Activated T-helper 2 cell treated with anti-CD3 and anti-CD28 coated beads, Interferon-gamma antibody, Interleukin-2, Interleukin-4, amounts not matched to agents 10 μg/mL and 5 μg/mL and 100 μg/mL, durations not matched to agents 14 hours and 24 hours and 36 hours (primary cell): ENCODE measurements at places on chromosomes 3 and 15. TPM values are rescaled to one million over a fixed set of nuclear protein-coding genes. Genes with fewer than 3 reads are reported as not detected.

DNA sequence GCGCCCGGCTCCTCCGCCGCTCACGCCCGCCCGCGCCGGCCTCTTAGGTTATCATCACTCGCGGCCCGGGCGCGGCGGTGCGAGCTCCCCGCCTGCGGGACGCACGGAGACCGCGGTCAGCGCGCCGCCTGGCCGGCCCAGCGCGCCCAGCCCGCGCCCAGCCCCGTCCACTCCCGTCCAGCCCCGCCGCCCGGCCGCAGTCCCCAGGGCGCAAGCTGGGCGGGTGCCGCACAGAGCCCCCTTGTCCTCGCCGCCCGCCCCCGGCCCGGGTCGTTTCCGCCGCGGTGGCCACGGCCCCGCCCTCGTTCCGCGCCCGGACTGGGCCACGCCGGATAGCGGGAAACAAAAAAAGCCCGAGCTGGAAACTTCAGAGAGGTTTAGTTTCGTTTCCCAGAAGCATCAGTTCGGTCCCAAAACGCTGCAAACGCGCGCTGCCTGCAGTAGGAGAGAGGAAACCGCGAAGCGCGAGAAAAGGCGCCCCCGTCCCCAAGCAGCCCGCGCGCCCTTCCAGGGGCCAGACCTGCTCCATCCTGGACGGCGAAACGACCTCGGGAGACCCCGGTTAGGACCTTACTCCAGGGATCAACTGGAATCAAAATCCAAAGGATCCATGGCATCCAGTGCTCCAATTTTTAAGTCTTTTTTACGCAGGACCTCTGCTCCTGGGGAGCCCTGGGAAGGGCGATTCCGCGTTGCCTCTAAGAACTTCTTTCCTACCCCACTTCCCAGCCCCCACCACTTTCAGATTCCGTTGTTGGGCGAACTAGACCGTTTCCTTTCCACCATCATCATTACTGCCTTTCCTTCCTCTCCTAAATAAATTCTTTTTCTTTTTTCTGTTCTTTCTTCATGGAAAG, at the start of gene ATP10A:
ATP10A (minus strand) TSS at position 217 of the 857 bp plus-strand sequence. CDS start 231 bp downstream, outside the sequence.
- H3K27ac ChIP-seq = peak within 1 kb of the TSS; percentile 88
- DNase-seq = peak; percentile 64
- peaks cover 25% of the 10 kb centered on the region for H3K36me3 ChIP-seq

- no peaks in the 10 kb centered on the region for H3K4me1 ChIP-seq
- H3K27ac ChIP-seq = no peak overlapping the region
- no peak for DNase-seq
Measured at GRCh38 chr3:148307443-148307843, 390.3 kb upstream of the AGTR1 start.

- peaks cover 33% of the 10 kb centered on the region for H3K4me1 ChIP-seq
- no peak overlapping the region for H3K4me3 ChIP-seq
- no peak for DNase-seq
- no peaks in the 10 kb centered on the region for H3K27me3 ChIP-seq
- peaks cover 86% of the 10 kb centered on the region for H3K36me3 ChIP-seq
Measured at GRCh38 chr15:38514601-38515000, 50.0 kb downstream of the RASGRP1 start.

DNA sequence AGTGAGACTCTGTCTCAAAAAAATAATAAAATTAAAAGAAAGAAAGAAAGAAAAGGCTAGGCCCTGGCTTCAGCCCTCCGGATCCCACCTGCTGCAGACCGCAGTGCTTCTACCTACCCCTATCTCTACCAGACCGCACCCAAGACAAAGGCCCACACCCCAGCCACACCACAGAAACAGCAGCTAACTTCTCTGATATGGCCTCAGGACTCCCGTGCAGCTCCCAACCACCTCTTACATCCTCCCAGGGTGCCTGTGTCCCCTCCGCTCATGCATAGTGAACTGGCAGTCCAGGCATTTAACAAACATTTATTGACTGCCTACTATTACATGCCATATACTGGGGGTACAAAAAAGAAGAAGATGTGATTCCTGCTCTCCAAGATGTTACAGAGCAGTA, 6.9 kb upstream of the HTR3C start:
- H3K4me1 ChIP-seq = no peaks in the 10 kb centered on the region
- no peak for DNase-seq
- no peak overlapping the region for H3K27ac ChIP-seq
- H3K4me3 ChIP-seq = no peak overlapping the region
- peaks cover 4% of the 10 kb centered on the region for H3K27me3 ChIP-seq

DNA sequence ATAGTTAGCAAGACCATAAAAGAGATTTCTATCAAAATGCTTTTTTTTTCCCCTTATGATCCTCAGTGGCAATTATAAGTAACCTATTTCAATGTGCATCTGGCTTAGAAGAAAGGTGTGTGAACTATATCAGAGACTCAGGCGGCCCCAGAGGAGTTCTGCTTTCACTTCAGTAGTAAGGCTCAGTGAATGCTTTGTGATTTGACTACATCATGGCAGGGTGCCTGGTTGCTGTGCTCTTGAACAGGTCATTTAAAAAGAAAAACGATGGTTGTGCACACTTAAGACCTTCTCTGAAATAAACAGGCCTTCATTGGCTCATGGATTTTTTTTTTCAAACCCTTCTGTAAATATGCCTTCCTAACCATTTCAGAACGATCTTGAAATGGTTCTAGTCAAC, 400.4 kb upstream of the RARB start:
- no peaks in the 10 kb centered on the region for H3K4me1 ChIP-seq
- no peak overlapping the region for H3K27ac ChIP-seq
- DNase-seq = no peak
- no peaks in the 10 kb centered on the region for H3K27me3 ChIP-seq
- H3K36me3 ChIP-seq = no peaks in the 10 kb centered on the region

- DNase-seq = no peak
- H3K27me3 ChIP-seq = peaks cover 12% of the 10 kb centered on the region
- H3K4me3 ChIP-seq = no peak overlapping the region
- H3K36me3 ChIP-seq = no peaks in the 10 kb centered on the region
Measured at GRCh38 chr15:39130556-39131379, 450.1 kb upstream of the THBS1 start.

DNA sequence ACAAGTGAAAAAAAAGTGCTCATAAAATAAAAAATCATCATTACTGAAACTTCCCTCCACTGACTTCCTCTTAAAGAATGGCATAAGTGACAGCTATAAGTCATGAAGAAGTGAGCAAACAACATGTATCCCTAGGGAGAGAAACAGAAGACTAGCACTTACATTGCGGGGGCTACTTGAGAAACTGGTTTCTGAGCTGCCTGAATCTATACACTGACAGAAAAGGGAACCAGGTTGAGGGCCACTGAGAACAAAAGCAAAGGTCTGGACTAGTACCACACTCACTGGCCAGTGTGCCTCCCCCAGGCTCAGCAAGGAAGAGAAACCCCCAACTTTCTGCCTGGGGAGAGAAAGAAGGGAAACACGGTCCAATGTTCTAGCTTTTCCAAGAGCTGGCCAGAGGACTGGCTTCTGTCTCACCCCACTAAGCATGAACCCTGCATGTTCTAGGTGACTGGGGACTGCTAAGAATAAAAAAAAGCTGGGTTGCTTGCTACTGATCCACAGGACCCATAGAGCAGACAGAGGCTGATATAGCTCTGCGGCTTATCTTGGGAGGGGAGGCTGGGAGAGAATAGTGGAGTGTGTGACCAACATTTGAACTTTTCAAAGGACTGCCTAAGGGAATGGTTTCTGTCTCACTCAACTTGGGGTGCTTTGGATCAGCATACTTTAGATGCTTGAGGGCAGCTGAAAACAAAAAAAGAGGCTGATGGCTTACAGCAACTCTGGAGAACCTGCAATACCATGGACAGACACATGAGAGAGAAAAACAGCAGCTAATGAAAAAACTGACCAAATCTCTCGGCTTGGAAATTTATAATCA, 8.1 kb downstream of the RAD18 start:
- no peak for DNase-seq
- H3K4me1 ChIP-seq = peaks cover 25% of the 10 kb centered on the region
- H3K27me3 ChIP-seq = no peaks in the 10 kb centered on the region
- no peak overlapping the region for H3K27ac ChIP-seq

DNA sequence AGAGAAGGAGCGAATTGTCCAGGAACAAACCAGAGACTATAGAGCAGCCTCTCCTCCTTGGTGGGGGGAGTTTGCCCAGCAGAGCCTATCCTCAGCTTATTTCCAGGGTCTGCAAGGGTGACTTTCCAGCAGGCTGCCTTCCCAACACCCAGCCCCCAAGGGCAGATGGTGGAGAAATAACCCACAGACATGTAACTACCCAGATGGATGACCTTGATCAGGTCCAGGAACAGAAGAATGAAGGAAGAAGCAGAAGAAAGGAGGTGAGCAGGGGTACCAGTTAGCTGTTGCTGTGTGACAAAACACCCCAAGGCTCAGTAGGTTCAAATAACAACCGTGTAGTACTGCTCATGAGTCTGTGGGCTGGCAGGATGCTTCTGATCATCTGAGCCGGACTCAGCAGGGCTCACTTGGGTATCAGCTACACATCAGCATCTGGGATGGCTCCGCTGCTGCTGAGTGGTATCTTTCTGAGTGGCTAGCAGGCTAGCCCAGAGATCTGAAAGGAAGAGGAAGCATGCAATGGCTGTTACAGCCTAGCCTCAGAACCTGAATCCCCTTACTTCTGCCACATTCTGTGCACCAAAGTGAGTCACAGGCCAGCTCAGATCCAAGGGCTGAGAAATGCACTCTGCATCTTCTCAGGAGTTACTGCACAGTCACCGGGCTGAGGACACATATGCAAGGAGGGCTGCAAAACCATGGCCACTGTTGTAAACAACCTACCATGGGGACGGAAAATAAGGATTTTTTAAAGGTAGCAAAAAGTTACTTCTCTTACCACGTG, 22.2 kb upstream of the TXNRD3 start:
- H3K27ac ChIP-seq = no peak overlapping the region
- H3K4me1 ChIP-seq = peaks cover 3% of the 10 kb centered on the region
- no peaks in the 10 kb centered on the region for H3K36me3 ChIP-seq
- no peak for DNase-seq
- H3K27me3 ChIP-seq = peaks cover 7% of the 10 kb centered on the region
- H3K4me3 ChIP-seq = no peak overlapping the region

DNA sequence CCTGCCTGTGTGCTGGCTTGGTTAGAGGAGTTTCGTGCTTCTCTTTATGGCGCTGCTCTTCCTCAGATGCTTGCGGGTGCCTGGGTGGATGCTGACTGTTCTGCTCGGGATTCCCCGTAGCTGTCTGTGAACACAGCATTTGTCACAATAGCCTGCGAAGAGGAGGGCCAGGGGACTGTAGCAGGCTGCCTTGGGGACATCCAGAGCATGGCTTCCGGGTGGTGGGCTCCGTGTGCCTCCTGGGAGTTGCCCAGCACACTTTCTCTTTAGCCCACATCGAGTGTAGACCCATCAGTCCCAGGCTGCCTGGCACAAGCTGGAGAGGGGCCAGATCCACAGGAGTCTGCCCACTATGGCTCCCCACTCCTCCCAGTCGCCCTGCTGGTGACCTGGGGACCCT, 22.4 kb downstream of the LRRK1 start:
- H3K4me1 ChIP-seq = no peaks in the 10 kb centered on the region
- peaks cover 2% of the 10 kb centered on the region for H3K27me3 ChIP-seq
- DNase-seq = no peak
- no peaks in the 10 kb centered on the region for H3K36me3 ChIP-seq
- H3K27ac ChIP-seq = no peak overlapping the region

DNA sequence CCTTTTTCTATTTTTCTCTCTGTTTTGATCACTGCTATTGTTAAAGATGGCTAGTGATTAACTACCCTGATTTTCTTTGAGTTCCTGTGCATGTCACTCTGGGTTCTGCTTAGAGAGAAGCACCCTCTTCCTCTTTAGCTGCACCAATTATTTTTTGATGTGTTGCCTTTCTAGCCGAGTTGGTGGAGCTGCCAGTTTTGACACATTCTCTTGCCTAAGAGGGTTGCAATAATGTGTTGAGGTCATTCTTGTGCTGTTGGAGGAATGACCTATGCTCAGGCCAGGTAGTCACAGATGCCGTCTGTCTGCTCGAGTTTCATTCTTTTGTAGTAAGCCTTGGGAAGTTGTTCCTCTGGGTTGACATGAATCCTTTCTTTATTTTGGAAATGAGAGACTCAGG, 84.6 kb upstream of the DPH6 start:
- H3K27ac ChIP-seq = no peak overlapping the region
- DNase-seq = no peak
- H3K36me3 ChIP-seq = no peaks in the 10 kb centered on the region
- no peaks in the 10 kb centered on the region for H3K4me1 ChIP-seq

- no peak for DNase-seq
- no peaks in the 10 kb centered on the region for H3K27me3 ChIP-seq
- H3K4me3 ChIP-seq = no peak overlapping the region
Measured at GRCh38 chr3:144429719-144430121, 458.1 kb downstream of the DIPK2A start.

DNA sequence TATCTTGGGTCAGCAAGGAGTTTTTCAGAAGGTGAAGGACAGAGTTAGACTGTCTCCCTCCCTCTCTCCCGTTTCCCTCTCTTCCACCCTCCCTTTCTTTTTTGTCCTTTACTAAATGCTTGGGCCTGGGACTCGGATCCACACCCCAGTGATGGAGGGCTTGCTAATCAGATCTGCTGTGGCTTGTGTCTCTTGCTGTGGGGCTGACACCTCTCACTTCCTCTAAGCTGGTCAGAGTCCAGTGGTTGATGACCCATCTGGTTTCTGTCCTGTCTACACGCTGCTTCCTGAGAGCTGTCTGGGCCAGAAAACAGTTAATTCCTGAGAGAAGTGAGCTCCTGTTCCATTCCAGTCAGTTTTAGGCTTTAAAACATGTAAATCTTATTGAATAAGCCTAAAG, 849 bp downstream of the TRAK1 start:
- H3K4me3 ChIP-seq = no peak overlapping the region
- H3K4me1 ChIP-seq = peaks cover 55% of the 10 kb centered on the region
- DNase-seq = no peak
- H3K27me3 ChIP-seq = no peaks in the 10 kb centered on the region
- H3K27ac ChIP-seq = peak overlapping the region; percentile 64

DNA sequence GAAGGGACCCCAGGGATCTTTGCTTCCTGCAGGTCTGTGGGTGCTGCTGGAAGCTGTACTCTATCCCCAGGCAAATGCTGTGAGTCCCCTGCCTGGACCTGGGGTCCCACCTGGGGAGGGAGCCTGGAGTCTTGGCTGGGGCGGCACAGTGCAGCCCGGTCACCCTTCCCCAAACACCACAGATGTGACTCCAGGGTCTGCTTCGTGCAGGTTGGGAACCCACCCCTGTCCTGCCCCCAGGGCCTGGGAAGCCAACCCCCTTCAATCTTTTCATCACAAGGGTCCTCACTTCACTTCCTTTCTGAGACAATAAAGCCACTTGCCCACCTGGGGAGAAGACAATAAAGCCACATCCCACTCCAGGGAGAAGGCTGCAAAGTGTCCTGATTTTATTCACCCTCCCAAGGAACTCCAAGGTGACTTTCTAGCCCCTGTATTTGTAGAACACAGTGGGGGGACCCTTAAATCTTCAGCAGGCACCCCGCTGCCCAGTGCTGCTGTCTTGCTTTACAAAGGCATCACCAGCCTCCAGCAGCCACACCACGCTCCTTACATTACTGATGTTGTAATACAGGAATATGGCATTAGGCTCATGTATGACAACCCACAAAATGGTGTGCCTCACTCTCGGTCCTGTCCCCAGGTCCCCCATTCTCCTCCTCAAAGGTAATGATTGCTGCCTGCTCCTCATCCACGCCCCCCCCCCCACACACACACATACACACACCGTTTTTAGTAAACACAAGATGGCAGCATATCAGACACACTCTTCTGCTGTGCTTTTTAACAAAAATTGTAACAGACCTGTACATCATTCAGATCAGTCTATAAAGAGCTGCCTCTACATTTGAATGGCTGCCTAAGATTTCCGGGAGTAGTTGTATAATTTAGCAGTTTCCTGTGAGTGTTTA, 9.9 kb downstream of the C3orf22 start:
- H3K36me3 ChIP-seq = no peaks in the 10 kb centered on the region
- no peak overlapping the region for H3K4me3 ChIP-seq
- no peaks in the 10 kb centered on the region for H3K4me1 ChIP-seq
- no peaks in the 10 kb centered on the region for H3K27me3 ChIP-seq

The TF gene
- 0.11 and 0.25 TPM in 2 replicates for total RNA-seq

The GABRB3 gene
- total RNA-seq = not detected in 2 replicates

The SKOR1 gene
- total RNA-seq = 0.09 and 0.21 TPM in 2 replicates

The SCN11A gene
- total RNA-seq = 0.02 TPM in 2 replicates

The ERC2 gene
- total RNA-seq = 0.09 and 0.32 TPM in 2 replicates

The CCDC80 gene
- total RNA-seq = not detected in 2 replicates
